Left lung (tissue), 14 donors: ENCODE measurements at places on chromosomes 6 and 20. TPM values are rescaled to one million over a fixed set of nuclear protein-coding genes. Genes with fewer than 3 reads are reported as not detected.

GRCh38 chr20:617934-618690, 8.0 kb upstream of the TCF15 start:
- DNase-seq = no peak

DNA sequence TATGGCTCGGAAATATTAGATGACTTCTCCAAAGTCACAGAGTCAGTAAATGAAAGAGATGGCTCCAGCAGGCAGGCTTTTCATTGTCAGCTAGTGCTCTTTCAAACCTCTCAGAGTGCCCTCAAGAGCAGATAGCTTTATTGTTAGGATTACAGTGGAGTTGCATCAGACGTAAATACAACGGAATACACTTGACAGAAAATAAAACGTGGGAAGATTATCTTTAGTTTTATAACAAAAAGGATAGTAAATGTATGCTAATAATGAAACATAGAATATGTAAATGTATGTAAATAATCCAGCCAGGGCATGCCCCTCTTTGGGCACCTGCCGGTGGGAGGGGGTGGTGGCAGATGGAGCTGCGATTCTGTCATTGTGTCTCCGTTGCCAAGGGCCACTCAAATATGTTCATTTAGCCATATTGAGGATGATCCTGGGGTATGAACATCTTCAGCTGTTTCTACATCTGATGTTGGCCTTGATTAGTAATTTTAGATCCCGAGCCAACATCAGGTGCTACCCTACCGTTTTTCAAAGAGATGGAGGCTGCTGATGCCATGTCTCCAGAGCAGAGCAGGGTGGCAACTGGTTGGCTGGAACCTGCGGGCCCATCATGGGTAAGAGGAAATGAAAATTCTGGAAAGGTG, 358.3 kb upstream of the SULF2 start:
- no peak for DNase-seq

- DNase-seq = no peak
Measured at GRCh38 chr20:21266191-21266536, 37.0 kb upstream of the XRN2 start.

GRCh38 chr6:134593442-134593841, 275.5 kb upstream of the SGK1 start:
- DNase-seq = no peak

DNA sequence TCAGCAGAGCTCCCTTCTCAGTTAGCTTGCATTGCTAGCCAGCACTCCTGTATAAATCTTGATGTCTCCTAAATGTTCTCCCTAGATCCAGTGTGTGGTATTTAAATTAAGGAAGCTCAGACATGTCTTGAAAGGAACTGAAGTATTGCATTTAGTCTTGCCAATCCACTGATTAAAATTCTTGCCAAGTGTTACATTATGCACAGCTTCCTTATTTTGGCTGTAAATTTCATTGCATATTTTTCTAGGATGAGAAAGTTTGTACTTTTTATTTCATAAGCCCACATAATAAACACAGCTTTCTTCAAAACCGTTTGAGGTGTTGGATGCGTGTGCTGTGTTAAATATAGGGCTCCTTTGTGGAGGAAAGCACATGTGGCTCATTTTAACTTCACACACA, 329.8 kb upstream of the FLRT3 start:
- no peak for DNase-seq

Gene TRAM2
- 26.9 TPM for polyA plus RNA-seq

- no peak for DNase-seq
Measured at GRCh38 chr20:21557241-21558020, 43.6 kb upstream of the NKX2-2 start.

DNA sequence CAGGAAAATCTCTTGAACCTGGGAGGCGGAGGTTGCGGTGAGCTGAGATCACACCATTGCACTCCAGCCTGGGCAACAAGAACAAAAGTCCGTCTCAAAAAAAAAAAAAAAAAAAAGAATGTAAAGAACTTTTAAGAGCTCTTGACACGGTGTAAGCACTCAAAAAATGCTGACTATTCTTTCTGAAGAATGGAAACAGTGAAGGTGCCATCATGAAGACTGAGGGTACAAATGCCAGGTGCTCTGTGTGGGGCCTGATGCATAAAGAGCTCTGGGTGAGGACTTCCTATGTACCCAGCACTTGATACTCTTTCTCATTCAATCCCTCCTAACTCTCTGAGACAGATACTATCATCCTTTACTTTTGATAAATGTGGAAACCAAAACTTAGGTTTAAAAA, 45.0 kb upstream of the ENPP5 start:
- DNase-seq = no peak

DNA sequence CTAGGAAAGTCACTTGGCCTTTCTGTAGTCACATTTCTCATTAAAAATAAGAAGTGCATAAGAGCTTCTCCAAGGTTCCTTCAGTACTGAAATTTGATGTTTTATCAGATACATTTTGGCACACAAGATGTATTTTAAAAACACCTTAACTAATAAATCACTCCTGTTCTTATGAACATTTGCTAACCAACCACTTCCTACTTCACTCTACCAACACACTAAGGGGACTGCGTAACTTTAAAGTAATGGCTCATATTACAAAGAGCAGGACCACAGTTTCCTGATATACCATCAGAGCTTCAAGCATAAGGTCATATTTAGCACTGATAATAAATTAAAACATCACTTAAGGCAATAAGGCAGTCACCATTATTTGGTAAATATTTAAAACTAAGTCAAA, 104.4 kb downstream of the RALGAPA2 start:
- DNase-seq = no peak

DNA sequence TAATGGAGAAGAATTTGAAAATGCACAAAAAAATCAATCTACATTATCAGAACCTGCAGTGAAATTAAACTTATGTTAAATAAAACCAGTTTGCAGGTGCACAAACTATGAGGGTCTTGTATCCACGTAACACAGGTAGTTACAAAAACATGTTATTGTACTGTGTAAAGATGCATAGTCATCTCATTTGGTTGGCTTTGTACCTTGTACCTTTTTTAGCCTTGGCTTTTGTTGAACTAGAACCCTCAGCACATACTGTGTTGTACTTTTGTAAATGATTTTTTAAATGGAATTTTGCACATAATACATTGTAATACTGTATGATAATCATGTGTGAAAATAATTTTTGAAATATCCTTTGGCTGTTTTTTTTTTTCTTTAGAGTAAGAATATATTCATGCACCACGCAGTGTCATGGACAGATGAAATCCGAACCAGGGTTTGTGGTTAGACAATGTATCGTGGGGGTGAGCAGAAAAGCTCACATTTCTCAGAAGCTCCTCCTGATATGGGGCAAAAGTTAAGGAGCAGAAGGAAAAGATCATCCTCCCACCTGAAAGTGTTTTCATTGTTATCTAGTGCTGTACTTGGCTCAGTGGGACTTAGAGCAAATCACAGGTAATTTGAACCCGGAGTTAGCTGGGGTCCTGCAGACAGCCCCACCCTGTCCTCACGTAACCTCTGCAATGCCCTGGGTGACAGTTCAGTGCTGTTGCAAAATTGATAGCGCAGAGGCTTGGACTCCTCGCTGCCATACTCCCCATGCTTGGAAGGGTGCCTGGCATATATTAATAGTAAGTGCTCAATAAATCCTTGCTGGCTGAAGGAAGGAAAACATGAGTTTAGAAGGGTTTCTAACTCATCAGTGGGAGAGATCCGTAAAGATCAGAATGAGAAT, 14.8 kb upstream of the NAA20 start:
- no peak for DNase-seq

DNA sequence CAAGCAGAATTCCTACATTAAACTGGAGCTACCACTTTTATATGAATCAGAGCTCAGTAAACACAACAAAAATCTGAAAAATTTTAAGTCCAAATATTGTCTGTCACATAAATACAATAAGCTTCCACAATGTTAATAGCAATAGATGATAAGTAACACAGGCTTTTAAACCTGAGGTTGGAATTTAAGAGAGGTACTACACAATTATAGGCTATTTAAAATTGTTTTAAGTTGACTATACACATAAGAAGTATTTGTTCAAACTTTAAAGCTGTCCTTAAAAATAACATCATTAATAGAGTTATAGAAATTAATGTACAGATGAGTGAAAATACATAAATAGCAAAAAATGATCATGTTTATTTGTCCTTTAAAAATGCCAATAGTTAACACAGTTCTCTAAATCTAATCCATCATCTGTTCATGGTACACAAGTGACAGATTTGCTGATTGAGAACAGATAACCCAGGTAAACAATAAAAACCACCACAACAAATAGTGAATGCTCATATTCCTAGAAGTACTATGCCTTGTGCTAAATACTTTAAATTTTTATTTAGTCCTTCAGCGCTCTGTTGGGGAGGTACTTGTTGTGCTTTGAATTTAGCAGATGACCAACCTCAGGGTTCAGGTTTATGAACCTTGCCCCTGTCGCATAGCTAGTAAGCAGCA, 382.3 kb upstream of the ID4 start:
- DNase-seq = no peak

Gene MTFR2
- polyA plus RNA-seq = 3.5 TPM

GRCh38 chr6:79599725-79600259, 31.3 kb upstream of the SH3BGRL2 start:
- no peak for DNase-seq

GRCh38 chr6:146878168-146878951, 279.6 kb downstream of the ADGB start:
- no peak for DNase-seq

DNA sequence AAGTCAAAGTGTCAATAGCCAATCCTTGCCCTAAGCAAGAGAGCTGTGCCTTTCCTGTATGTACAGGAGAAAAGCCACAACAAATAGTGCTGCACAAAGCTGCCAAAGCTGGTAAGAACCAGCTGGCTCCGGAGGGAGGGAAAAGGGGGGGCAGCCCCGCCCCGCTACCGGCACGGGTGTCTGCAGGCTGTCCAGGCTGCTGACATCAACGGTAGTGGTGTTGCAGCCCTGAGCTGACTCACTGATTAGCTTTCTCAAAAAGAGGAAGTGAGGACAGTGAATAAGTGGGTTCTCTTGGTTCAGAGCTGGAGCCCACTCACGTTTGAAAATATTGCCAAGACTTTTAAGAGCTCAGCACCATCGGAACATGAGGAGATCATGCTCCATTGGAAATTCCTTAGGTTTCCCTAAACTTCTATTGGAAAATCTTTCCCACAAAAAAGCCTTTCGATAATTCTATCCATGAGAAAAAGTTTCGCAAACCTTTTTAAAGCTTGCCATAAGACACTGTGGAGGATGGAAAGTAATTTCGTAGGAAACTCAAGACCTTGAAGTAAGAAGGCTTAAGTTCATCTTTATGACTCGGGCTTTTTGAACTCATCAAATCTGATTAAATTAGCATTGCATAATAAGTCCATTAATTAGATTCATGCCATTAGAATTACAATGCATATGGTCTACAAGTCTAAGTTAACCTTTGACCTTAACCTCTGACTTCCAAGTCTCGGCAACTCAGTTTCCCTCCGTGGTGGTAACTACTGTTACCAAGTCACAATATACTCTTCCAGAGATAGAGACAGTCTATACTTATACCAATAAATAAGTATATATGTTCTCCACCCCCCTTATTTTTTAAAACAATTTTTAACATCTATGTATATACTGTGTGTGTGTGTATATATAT, 67.0 kb downstream of the TNFRSF21 start:
- peak; percentile 34 for DNase-seq
